ENCODE measurements at places on chromosomes 1 and 21. TPM values are rescaled to one million over a fixed set of nuclear protein-coding genes. Genes with fewer than 3 reads are reported as not detected.
A peak's percentile ranks its signal among the peaks of the same experiment; 100 is the strongest.

The GPR161 gene
- 0.10 TPM for total RNA-seq

DNA sequence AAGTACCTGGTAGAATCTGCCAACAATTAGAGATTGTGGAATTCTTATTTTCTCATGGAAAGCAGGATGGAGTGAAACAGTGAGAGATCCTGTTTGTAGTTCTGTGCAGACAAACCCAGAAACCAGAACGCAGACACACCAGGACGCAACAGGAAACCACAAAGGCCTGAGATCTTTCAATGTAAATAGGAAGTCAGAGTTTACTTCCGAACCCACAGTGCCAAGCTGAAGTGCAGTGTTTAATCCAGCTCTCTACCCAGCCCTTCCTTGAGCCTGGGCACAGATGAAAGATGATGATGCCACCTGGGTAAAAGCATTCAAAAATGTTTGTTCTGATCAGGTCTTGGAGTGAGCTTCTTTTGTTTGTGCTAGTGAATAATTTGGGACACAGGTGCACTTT is 244.2 kb upstream of the HOOK1 start:
- peak; percentile 68 for DNase-seq

DNA sequence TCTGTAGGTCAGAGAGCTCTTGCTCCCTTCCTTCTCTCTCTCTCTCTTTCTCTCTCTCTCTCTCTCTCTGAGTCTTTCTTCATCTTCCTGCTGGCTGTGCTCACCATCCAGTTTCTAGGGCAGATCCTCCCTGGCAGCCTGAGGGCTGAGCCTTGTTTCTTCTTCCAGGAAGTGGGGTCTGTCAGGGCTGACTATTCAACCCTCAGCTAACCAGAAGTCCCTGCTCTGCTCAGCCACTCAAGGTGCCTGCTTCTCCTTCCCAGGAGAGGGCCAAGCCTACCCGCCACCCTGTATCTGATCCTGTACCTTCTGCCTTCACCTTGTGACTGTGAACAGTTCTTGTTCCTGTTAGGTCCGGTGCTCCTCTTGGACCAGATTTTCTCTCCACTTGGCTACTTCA is 107.6 kb upstream of the ETV3 start:
- no peak for DNase-seq

The TRIM17 gene
- 0.73 TPM for total RNA-seq

The RGS16 gene
- 2.0 TPM for total RNA-seq

The C1orf115 gene
- 0.73 TPM for total RNA-seq

DNA sequence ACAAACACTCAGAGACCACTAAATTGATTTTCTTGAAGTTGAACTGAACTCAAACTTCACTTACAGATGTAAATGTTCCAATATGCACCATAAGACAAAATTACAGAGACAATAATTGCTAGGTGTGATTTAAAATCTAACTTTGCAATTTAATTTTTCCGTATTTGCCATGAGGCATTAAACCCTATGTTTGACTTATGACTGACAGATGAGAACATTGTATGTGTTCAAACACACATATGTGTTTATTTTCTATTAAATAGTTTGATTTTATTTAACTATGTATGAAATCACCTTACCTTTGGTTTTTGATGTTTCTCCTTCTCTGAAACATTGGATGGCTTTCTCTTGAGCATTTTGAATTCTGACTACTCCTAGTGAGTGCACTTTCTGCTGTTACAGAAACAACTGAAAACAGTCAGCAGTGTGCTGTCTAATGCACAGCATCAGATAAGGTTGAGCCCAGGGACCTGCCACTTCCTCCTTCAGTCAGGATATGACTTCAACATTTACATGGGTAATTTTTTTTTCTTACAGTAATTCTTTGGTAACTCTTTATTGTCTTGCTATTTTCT is at the start of gene SAMSN1:
TSS of gene SAMSN1 (minus strand) at position 410 of the 575 bp plus-strand sequence. CDS start at position 356, 54 bp downstream.
- peak; percentile 84 for DNase-seq

DNA sequence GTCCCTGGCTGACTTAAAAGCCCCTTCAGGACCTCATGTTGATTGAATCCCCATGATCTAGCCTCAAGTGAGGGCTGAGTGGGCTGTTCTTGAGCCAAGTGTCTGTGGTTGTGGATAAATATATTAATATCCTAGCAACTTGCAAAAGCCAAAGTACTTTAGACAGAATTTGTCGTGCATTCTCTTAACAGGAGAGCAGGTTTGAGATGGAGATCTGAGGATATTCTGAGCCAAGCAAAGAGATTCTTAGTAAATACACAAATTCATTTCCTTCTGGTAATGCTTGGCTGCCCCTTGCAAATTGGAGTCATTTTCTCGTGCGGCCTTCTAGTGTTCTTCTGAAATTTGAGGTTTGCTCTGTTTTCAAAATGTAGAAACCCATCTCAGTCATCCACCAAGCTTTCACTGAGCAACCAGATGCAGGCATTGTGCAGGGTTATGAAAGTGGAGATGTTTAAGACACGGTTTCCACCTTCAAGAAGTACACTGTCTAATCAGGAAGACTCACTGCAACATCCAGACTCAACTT is 242.1 kb upstream of the JUN start:
- no peak for DNase-seq

DNA sequence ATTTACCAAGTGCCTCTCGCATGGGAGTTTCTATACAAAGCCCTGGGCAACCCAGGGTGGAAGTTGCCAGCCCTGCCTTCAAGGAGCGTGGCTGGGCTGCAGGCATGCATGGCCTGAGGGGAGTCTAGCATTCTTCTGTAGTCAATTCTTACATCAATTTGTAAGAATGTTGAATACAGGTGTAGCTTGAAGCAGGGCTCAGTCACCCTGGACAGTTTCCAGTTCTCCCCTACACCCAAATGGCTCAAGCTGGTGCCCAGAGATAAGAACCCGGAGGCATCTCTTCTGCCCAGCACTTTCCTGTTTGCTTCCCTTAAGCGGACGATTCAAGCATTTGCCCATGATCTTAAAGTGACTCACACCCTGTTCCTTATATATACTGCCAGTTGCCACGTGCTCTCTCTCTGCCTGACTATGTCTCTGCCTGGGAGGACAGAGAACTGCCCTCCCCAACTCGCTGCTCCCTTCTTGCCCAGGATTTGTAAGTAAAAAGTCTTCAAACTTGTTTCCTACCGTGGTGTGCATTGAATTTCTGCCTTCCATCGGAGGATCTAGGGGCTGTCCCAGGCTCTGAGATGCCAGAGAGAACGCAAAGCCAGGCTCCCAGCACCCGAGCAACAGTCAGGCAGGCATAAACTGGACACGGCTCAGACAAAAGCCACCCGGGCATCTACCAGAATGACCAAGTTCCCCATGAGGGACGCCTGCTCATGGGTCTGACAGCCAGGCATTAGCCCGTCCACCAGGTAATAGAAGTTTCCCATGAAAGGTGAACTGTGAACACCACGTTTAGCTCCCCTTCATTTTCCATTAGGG is 50.9 kb upstream of the AJAP1 start:
- DNase-seq = no peak

DNA sequence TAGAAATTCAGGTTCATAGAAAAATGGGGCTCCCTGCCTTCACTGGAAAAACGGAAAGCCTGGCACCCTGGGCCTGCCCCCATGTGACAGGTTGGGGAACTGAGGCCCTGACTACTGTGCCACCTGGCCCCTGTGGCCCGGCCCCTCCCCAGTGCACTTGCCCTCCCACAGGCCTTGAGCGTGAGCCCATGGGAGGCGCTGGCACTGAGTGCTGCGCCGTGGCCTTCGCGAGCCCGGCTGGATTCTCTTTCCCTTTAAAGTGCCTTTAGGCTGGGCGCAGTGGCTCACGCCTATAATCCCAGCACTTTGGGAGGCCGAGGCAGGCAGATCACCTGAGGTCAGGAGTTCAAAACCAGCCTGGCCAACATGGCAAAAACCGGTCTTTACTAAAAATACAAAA is 45.7 kb downstream of the SLC37A1 start:
- DNase-seq = no peak

The CHIA gene
- not detected for total RNA-seq

DNA sequence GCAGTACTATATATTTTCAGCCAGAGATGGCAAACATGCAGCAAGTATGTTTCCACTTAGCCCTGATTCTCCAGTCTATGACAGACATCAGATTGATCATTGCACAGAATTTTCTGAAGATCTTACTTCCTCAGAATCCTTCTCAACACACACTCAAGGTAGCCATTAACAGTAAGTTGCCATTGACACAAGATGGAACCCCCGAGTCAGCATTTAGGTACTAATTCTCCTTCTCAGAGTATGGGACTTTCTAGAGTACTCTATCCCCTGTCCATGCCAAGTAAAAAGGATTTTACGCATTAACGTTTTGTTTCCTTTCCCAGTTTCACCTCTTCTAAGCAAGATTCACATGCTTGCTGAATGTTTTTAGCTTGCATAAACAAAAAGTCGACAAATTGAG is 63.5 kb downstream of the SGIP1 start:
- no peak for DNase-seq

DNA sequence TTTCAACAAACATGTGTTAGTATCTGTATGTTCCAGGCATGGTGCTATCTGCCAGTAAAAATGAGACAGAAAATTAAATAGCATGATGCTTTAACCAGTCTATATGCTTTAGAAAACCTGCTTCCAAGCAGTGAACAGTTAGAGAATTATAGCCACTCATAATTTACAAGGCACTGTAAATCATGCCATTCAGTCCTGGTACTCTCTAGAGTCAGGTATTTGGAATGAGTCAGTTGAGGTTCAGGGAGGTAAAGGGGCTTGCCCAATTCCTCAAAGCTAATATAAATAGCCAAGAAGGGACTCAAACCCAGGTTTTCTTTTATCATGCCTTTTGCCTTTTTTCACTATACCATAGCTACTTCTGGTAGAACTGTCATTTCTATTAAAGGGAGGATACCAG is 184.4 kb downstream of the NFIA start:
- no peak for DNase-seq

- no peak for DNase-seq
Measured at GRCh38 chr1:29453502-29454240, 217.3 kb downstream of the PTPRU start.

GRCh38 chr21:23374155-23374554 is 2233.1 kb downstream of the MRPL39 start:
- no peak for DNase-seq

- DNase-seq = no peak
Measured at GRCh38 chr1:73564294-73564693, 633.7 kb downstream of the LRRIQ3 start.

- DNase-seq = no peak
Measured at GRCh38 chr21:31376301-31376700, 32.2 kb upstream of the TIAM1 start.

The UBQLN4 gene
- 34.0 TPM for total RNA-seq

DNA sequence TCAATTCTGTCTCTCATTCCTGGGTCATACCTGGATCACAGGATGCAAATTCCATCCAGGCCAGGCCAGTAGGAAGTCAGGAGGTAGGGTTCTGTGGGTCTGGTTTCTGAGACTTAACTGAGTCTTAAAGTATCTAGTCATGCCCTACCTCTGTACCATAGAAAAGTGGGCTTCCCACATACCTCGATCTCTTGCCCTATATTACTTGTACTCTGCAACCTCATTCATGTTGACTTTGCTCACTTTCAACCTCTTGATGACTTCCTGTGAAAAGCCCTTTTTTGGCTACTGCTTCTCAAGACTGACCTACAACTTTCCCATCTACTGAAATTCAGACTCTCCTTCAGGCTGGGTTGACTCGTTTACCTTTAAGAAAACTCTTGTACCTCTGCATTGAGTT is 128.9 kb upstream of the C8B start:
- no peak for DNase-seq

GRCh38 chr1:147853391-147853790 is 49.2 kb upstream of the GJA8 start:
- no peak for DNase-seq

DNA sequence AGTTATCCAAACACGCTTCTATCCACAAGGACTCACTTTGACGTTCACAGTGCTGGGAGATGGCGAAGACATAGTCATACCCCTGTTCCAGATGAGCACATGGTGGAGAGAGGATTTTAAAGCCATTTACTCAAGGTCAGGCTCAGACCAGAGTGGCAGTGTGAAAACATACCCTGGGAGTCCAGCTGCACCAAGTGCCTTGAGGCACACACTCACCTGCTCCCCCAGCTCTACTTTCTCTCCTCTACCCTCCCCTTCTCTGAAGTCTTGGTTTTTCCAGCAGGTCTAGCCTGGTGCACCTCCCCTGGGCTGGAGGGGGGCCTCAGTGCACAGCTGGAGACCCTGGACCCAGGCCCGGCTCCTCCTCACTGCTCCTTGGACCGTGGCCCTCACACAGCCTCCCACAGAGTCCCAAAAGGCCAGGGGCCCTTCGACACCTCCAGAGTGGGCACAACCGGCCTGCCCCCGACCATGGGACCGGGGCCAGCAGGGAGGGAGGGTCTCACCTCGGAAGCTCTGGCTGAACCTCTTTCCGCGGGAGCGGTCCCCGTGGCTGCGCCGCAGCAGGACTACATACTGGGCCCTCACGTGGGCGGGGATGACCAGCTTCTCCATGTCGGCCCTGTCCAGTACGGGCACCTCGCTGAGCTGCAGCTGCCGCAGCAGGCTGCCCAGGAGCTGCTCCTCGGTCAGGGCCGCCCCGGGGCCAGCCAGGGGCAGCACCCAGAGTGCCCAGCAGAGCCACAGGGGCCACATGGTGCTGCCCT is 452 bp downstream of the LEFTY2 start:
- no peak for DNase-seq

GRCh38 chr1:56590520-56591011 is 11.2 kb upstream of the PLPP3 start:
- DNase-seq = no peak

GRCh38 chr1:157880621-157881020 is 39.0 kb upstream of the CD5L start:
- no peak for DNase-seq

DNA sequence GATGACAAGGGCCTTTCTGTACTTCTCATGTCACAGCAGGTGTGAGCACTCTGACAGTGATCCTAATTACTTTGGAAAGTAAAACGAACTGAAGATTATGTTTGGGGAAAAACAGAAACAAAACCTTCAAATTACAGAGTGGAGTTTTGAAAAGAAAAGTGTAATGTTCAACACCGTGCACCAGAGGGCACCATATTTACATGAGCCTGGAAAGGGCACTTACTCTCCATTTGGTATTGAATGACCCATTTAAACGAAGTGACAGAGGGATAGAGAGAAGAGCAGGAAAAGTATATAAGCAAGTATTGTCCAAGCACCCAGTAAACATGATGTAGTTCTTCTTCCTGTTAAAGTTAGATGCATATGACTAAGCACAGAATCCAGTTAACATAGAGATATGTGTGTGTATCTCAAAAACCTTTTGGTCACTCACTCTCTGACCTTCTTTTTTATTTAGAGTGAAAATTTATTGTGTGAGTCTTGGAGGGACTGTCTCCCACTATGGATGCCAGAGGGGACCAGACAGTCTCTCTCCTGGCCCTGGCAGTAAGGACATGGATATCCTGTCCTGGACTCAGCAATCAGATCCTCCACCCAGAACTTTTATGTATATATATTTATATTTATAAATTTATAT is 3.8 kb upstream of the RGSL1 start:
- peak; percentile 43 for DNase-seq

- no peak for DNase-seq
Measured at GRCh38 chr1:186763107-186763506, 65.6 kb upstream of the PLA2G4A start.

DNA sequence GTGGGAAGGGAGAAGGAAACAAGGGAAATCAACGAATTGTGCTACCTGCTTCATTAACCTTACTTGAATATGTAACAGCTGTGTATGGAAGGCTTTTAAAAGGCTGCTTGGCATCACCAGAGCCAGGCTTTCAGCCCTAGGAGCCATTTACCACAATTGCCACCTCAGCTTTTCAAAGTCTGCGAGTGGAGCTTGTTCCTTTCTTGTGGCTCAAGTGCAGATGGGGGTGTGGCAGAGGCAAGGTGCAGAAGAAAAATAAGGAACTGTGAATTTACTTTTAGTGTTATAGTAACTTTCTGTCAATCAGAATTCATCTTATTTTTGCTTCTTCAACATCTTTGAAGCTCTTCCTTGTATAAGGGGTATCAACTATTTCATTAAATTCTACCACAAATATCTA is 17.6 kb downstream of the CLCA2 start:
- peak; percentile 65 for DNase-seq
